ENCODE measurements at places on chromosomes 13 and 19.
A peak's percentile ranks its signal among the peaks of the same experiment; 100 is the strongest.

- DNase-seq = no peak
Observed at GRCh38 chr19:14385492-14385891, 4.2 kb downstream of the ADGRE5 start.

DNA sequence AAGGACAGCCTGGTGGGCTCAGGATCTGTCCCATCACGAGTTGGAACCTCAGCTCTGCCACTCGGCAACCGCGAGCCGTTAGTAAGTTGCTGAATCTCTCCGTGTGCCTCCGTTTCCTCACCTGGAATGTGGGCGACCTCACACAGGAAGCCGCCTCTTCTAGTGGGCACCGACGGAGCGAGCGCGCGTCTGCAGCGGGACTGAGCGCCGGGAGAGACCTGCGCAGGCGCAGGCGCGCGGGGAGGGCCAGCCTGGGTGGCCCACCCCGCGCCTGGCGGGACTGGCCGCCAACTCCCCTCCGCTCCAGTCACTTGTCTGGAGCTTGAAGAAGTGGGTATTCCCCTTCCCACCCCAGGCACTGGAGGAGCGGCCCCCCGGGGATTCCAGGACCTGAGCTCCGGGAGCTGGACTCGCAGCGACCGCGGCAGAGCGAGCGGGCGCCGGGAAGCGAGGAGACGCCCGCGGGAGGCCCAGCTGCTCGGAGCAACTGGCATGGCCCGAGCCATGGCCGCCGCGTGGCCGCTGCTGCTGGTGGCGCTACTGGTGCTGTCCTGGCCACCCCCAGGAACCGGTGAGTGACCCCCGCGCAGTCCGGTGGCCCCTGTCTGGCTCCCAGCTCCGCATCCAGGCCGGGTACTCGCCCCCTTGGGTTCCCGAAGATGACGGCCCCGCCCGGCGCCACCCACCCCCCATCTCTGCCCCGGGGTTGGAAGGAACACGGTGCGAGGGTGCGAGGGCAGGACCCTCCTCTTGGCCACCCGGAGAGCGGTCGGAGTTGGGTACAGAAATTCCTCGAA is at the start of gene PVR:
PVR (plus strand) TSS at position 306 of the 797 bp plus-strand sequence; CDS start at position 493, 187 bp downstream.
- peak; percentile 44 for DNase-seq

DNA sequence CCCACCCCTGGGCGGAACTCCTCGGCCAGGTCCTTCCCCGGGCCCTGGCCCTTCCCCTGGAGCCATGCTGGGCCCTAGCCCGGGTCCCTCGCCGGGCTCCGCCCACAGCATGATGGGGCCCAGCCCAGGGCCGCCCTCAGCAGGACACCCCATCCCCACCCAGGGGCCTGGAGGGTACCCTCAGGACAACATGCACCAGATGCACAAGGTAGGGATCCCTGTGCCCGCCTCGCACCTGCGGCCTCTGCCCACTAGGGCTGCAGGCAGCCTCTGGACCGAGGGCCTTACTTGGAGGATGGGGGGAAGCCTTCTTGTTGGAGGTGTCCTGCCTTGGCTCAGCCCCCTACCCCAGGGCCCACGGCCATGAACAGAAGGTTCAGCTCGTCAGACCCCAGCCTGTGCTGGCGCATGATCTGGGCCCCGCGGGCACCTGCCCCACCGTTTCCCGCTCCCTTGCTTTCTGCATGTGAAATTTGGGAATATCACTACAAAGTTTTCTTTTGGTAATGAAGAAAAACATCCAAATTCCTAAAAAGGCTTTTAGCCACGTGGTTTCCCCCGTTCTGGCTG is 23.4 kb downstream of the SMARCA4 start:
- DNase-seq = no peak

DNA sequence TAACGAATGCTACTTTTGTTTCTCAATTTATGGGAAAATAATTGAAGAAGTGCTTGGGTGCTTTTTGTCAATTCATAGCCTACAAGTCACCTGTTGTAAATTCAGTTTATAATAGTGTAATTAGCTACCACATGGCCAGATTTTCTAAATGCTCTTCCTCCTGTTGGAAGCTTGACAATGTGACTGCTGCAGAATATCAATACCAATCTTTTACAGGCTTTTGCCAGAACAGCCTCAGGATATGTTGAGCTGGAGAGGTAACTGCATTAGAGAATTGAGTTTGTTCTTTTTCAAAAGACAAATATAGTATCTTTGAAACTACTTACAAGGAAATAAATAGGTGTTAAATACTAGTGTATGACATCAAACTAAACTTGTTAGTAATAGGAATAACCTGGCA is 277.8 kb downstream of the POU4F1 start:
- DNase-seq = no peak

DNA sequence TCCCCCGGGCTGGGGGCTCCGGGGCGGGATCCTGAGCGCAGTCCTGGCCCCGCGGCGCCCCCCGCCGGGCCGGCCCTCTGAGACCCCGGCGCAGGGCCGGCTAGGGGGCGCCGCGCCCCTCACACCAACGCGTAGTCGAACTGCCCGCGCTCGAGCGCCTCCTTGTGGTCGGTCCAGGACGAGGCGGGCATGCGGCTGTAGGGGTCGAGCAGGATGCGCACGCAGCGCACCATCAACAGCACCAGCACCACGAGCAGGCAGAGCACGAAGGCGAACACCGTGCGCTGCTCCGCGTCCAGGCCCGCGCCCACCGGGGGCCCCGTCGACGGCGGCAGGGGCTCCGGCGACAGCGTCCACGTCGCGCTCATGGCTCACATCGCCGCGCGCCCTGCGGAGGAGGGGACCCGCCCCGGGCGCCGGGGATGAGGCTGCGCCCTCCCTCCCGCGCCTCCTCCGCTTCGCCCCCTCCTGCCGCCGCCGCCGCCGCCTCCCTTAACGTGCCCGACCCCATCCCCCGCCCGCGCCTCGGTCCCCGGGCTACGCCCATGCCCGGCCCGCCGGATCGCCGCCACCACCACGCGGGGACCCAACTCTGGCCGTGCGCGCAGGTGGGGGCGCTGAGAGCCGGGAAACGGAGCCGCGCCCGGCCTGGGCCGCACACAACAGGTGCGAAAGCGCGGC is 624 bp downstream of the CTXN1 start:
- DNase-seq = no peak

- no peak for DNase-seq
Observed at GRCh38 chr13:99960663-99961311, 10.8 kb downstream of the ZIC5 start.

DNA sequence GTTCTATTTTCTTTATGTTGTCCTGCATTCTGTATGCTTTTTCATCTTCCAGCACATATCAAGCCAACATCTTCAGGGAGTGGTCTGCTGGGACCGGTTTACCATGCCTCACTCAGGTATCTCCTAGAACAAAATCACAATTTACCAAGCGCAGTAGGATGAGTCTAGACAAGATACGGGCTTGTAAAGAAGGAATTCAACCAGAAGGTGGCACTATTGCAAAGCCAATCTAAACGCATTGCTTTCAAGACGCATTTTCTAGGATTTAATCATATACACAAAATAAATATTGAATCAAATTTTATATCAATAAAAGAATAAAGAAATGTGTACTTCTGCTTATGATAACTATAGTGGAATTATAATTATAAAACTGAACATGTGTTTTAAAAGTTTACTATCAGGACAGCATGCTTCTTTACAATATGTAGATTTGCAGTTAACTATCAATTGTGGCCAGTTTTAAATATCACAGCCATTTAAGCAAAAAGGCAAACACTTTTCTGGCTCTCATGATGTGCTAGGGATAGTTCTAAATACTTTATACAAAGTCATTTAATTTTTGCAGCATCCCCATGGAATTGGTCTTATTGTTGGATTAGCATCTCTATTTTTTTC is 16.1 kb upstream of the TPP2 start:
- DNase-seq = no peak

DNA sequence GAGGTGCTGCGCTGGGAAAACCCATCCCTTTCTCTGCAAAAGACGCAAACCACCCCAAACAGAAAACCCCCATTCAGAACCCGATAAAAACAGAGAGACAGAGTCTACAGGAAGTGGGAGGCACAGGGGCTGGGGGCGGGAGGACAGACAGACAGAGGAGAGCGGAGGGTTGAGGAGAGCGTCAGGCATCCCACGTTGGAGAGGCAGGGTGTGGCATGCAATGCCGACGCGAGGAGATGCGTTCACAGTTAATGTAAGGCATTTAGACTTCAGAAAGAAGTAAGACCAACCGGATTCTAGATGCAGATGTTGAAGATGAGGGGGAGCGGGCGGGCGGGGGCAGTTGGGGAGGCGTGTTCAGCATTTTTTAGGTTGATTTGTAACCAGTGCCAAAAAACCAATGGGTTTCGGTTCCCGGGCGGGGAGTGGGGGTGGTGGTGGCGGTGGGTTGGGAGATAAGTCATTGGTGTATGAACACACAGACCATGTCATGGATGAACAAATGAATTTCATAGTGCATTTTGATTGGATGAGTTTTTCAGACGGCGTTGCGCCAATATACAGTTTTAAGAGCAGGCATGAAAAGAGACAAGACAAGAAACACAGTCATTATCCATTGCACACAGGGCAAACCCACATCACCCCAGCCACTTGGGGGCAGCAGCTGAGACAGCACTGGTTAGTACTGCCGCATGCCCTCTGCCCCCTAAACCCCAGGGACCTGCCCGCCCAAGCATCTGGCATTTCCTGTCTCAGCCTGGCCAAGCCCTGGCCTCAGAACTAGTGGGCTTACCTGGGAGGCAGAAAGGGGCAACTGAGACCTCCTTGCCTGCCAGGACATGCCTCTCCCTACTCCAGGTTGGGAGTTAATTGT is 91.3 kb downstream of the IER2 start:
- no peak for DNase-seq

GRCh38 chr13:30884543-30884942 is 21.5 kb upstream of the MEDAG start:
- no peak for DNase-seq

DNA sequence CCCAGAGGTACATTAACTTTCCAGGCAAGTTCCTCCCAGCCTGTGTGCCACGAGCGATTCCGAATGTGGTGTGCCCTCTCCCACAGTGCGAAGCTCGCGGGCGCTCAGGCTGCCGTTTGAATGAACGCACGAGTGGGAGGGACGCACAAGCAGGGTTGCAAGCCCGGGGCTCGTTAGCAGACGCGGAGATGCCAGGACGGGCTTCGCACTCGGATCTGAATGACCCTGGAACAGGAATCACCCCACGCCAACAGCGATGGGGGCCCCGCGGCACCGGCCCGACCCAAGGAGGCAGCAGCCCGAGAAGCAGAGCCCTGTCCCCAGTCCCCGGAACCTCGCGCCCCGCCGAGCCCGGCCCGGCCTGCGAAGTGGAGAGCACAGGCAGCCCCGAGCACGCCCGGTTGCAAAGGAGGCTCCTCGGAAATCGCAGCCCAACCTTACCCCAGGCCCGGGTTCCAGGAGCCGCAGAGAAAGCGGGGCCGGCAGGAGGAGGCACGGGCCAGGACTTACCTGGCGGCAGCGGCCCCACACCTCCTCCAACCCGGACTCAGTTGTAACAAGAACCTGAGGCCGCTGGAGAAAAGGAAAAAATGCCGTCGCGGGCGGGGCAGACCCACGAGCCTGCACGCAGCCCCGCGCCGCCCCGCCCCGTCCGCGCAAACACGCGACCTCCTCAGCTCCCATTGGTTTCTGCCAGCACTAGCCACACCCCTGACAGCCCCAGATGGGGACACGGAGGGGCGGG is at the start of gene SLC25A30:
SLC25A30 (minus strand) TSS at position 584 of the 745 bp plus-strand sequence. CDS start 6,948 bp downstream, outside the sequence.
- peak; percentile 61 for DNase-seq

- no peak for DNase-seq
Observed at GRCh38 chr13:73057284-73058063, 1.3 kb upstream of the KLF5 start.

- peak; percentile 3 for DNase-seq
Observed at GRCh38 chr13:57409121-57409520, 222.4 kb upstream of the PCDH17 start.

GRCh38 chr19:14139944-14140343 is 3.6 kb upstream of the ASF1B start:
- DNase-seq = no peak

DNA sequence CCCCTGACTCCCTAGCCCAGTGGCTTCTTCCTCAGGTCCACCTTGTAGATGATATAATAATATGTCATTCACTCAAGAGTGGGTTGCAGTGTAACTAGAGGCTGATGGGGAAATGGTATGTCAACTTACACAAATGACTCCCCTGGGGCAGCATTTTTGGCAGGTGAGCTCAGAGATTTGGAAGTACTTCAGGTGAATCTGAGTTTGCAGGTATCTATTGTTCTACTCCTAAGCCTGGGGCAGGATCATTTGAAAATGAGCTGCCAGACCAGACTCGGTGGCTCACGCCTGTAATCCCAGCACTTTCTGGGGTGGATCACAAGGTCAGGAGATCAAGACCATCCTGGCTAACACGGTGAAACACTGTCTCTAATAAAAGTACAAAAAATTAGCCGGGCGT is 11.6 kb upstream of the CNMD start:
- DNase-seq = no peak

GRCh38 chr13:28355046-28355821 is 139.7 kb downstream of the FLT1 start:
- DNase-seq = no peak

DNA sequence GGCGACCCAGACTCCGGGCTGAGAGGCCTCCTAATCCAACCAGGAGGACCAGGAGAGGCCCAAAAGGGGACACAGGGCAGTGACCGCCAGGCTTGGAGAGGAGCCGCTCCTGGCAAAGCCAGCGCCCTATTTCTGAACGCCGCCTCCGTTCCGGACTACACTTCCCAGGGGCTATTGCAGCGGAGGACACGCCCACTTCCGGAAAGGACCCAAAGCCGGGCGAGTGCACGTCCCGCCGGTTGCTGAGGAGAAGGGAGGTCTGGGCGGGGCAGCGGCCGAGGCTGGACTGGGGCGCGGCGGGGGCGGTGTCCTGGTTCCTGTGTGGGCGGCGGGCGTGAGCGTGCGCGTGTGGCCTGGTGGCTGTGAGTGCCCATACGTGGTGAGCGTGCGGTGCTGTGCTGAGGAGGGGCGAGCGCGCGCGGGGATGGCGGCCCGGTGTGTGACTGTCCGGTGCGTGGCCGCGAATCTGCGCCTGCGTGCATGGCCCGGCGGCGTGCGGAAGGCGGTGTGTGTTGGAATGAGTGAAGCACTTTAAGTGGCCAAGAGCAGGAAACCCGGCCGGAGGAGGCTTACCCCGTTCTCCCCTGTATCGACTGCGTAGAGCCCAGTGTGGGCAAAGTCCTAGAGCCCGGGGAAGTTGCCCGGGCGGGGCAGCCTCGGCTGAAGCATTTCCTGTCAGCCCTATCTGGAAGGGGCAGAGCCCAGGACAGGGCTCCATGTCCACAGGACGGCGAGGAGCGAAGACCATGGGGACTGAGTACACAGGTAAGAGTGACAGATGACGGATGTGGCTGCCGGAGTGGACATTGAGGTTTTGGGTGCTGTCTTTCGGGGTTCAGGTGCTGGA is at the start of gene ZNF470:
ZNF470 (plus strand) TSS at position 195 of the 847 bp plus-strand sequence. CDS start 2,844 bp downstream, outside the sequence.
- peak; percentile 86 for DNase-seq

DNA sequence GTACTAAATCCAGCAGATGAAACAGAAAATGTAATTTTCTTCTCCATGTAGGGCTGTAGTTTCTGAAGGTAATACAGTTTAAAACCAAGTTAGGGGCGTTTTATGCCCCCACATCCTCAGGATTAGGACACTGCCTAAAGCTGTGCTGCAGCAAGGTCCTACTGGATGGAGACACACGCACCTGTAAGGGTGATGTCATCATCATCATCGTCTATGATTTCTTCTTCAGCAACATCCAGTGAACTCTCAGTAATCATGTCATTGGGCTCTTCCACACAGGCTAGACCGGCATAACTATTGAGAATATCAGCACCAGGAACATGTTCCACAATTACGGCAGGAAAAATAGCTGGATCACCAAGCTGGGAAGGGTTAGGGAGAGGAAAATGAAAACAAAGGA is 60.5 kb downstream of the ELF1 start:
- no peak for DNase-seq

All from amygdala (tissue), 56 donors.